Mesenteric fat pad (tissue), 1 donor: ENCODE measurements at places on chromosomes 3 and 15. TPM values are rescaled to one million over a fixed set of nuclear protein-coding genes. Genes with fewer than 3 reads are reported as not detected.

GRCh38 chr15:34993877-34994276, 5.8 kb upstream of the ZNF770 start:
- DNase-seq = no peak

DNA sequence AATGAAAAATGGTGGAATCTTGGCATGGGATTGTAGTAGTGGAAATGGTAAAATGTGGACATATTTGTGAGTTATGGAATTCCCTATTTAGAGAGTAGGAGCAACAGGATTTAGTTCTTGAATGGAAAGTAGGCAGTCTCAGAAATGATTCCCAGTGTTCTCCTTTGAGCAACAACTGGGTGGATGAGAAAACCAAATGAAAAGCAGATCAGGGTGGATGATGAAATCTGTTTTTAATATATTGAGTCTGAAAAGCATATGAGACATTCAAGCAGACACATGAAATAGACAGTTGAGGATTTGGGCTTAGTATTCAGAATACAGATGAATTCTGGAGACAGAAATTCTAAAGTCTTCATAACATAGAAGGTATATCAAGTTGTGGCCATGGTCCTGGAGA, 451.3 kb downstream of the LPP start:
- DNase-seq = no peak

- DNase-seq = no peak
These were observed 5.1 kb downstream of the RBP1 start for GRCh38 chr3:139534455-139534812.

DNA sequence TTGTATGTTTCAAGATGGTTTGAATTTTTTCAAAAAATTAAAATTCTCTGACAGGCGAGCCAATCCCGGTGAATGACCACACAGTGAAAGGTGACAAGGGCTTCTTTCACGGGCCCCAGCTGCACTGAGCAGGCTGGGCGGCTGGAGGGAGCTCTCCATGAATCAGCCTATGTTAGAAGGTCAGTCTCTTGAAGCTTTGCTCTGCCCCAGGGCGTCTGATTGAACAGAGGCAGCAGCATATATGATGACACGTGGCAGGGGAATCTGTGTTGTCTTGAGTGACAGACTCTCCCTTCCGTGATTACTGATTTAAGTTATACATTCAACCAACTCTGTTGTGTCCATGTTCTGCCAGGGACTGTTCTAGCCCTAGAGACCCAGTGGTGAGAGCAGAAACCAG, 51.5 kb downstream of the ISG20 start:
- peak; percentile 39 for DNase-seq

DNA sequence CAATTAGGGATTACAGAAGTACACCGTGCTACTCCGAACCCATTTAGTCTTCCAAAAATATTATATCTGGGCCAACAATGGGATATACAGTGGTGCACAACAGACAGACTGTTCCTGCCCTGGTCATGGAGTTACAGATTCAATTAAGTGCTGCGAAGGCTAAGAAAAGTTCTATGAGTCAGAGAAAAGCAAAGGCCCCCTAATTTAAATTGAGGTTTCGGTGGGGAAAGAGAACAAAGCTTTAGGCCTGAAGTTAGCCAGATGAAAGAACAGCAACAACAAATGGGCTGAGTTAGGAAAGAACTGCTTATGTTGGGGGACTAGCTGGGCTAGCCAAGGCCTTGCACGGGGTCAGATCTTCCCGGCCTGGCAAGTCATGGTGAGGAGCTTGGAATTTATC, 131.8 kb downstream of the MDFIC2 start:
- DNase-seq = no peak

GRCh38 chr3:107061466-107061865, 315.8 kb upstream of the CCDC54 start:
- DNase-seq = no peak

DNA sequence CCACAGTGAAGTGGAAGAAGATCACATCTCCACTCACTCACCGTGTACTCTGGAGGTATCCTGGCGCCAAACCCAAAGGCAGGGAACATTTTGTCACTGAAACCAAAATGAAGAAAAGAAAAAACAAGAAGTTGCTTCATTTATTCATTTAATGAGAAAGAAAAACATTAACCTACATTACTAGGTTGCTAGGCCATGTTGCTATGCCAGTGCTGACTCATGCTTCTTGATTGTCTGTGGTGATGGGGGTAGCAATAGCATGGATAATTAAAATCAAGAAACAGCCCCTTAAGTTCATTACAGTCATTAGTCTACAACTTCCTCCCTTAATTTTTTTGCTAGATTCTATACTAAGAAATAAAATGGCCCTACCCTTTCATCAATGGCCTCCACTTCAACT, 52.7 kb upstream of the MRPL3 start:
- no peak for DNase-seq

GRCh38 chr3:23748398-23749110, 57.2 kb upstream of the UBE2E1 start:
- DNase-seq = no peak

DNA sequence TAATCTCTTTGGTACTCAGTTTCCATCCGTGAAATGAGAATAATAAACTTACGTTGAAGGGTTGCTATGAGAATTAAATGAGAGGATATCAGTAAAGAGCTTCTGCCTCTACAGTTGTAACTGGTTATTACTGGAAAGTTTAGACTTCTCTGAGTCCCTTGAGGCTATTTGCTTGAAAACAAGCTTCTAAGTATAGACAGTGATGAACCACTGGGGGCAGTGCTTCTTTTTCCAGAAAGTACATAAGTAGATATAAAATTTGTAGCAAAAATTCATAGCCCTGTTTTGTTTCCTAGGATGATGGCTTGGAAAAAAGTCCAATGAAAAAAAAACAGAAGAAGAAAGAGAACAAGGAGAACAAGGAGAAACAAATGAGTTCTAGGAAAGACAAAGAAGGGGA, 87.1 kb downstream of the RGMA start:
- DNase-seq = no peak

DNA sequence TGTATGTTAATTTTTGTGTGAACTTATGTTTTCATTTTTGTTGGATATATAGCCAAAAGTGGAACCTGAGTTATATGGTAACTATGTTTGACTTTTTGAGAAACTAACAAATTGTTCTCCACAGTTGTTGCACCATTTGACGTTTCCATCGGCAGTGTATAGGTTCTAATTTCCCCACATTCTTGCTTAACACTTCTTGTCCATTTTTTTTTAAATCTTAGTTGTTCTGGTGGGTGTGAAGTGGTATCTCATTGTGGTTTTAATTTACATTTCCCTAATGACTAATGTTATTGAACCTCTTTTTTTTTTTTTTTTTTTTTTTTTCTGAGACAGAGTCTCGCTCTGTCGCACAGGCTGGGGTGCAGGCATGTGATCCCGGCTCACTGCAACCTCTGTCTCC, 8.0 kb downstream of the NISCH start:
- no peak for DNase-seq

GRCh38 chr3:105763659-105764036, 105.2 kb downstream of the CBLB start:
- DNase-seq = no peak

GRCh38 chr15:100338971-100339444, 2.8 kb downstream of the ADAMTS17 start:
- no peak for DNase-seq

GRCh38 chr15:39154227-39154638, 426.6 kb upstream of the THBS1 start:
- DNase-seq = no peak

GRCh38 chr15:47184003-47184907, 533.0 kb upstream of the SEMA6D start:
- no peak for DNase-seq

GRCh38 chr15:89412905-89413411, 78.3 kb upstream of the POLG start:
- DNase-seq = no peak

DNA sequence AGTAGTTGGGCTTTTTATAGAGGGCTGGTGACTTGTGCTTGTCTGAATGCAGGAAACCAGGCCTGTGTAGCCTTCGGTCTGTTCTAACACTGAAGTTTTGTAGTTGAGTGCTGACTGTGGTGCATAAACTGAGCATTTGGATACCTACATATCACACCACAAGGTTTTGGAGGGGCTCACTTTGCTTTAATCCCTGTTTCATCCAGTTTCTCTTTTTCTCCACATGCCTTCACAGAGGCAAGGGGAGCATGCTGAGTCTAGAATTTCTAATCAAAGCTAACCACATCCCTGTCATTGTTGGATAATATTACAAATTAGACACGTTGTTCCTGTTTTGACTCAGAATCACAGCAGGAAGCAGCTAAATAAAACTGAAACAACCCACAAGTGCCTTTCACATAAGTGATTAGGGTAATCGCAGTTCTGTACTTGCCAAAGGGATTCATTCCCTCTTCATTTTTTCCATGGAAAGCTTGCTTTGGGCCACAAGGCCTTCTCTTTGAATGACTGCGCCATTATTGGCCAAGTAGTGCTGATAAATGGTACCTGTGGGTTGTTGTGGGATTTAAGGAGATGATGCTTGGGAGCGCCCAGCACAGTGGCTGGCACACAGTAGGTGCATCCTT, 48.9 kb downstream of the TGFBR2 start:
- no peak for DNase-seq

DNA sequence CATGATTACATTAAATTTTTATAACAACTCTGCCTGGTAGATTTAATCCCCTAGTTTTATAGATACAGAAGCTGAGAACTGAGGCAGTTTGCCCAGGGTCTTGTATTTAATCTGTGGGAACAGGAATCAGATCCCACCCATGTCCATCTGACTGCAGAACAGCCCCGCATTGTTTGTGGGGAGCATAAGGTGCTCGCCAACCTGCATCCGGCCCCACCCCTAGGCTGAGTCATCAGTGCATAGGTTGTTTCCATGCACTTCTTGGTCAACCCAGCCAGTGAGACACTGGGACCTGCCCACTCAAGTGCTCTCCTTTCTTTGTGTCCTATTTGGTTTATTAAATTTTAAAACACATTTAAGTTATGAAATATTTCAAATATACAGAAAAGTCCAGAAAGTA, 266.2 kb downstream of the OPA1 start:
- no peak for DNase-seq

GRCh38 chr15:70093481-70094319, 4.0 kb downstream of the TLE3 start:
- DNase-seq = no peak

DNA sequence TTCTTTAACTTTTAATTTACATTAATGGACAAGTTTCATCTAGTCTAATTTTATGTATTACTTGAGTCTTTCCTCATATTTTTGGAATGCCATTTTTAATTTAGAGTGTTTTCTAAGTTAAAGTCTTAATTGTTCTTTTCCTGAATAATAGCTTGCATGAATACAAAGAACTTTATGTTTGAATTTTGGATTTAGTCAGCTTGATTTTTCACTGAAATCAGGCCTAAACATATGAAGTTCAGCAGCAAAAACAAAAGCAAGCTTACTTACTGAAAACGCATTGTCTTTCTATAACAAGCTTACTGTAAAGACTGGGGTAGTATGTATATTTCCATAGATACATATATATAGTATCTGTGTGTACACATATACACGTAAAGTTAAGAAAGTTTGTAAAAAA, 126.0 kb downstream of the ZBTB20 start:
- no peak for DNase-seq

DNA sequence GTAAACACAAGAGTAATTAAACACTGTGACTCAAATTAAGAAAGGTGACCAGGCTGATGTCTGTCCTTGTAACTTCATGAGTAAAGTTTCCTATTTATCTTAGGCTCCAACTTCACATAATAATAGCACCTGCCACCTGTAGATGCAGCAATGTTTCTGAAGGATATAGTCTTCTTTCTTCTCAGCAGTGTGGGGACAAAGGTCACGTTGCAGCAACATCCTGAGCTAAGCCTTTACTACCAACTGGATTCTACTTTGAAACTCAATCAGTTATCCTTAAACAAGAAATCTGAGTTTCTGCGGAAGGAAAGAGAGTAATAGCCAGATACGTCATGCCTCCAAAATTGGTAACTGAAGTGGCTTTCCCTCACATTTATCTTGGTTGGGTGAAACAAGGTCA, 253.1 kb downstream of the RBMS3 start:
- no peak for DNase-seq

GRCh38 chr3:133390715-133391114, 9.1 kb upstream of the BFSP2 start:
- peak; percentile 28 for DNase-seq

GRCh38 chr3:64291956-64292355, 66.7 kb upstream of the PRICKLE2 start:
- no peak for DNase-seq

DNA sequence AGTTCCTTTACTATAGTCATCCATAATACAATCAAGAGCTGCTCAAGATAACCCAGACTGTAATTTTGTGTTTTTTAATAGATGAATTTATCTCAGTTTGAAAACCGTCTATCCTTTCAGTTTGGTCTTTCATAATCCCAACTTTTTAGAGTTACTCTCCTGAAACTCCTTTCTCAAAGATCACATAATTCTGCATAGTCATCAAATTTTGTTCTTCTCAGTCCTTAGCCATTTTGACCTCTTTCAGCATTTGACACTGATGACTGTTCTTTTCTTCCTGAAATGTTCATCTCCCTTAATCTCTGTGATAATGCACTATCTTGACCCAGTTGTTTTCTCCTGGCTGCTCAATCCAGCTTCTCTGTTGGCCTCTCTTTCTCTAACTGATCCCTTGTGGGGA, 47.5 kb upstream of the RAD51 start:
- DNase-seq = no peak

GRCh38 chr15:70703096-70703878, 60.1 kb downstream of the UACA start:
- DNase-seq = no peak

DNA sequence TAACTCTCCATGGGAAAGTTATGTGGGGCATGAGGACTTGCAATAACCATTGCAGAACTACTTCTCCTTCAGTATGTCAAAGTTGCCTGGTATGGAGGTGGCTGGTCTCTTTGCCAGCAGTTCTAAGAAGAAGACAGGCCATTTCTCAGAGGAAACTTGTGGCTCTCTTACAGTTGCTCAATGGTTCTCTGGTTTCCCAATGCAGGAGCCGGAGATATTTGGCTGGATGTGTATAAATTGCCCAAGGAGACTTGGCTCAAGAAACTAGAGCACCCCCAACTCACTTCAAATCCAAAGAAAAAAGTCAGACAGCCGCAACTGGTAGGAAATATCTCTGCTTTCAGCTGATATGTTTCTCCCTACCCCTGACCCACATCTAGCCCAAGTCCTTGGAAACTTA, 24.2 kb downstream of the WDR93 start:
- no peak for DNase-seq

GRCh38 chr3:27914199-27914598, 192.1 kb upstream of the EOMES start:
- DNase-seq = no peak

The ACP3 gene
- total RNA-seq = 2.5 TPM

The PPP2R3A gene
- total RNA-seq = 7.8 TPM

The GADL1 gene
- not detected for total RNA-seq

The CCR9 gene
- total RNA-seq = not detected

The SPINK8 gene
- total RNA-seq = not detected

The PLA2G4F gene
- total RNA-seq = not detected

The STRIT1 gene
- not detected for total RNA-seq

The ROBO2 gene
- 1.8 TPM for total RNA-seq

The PPM1L gene
- total RNA-seq = 12.7 TPM

The FAM81A gene
- 0.35 TPM for total RNA-seq

The IL17RC gene
- 28.8 TPM for total RNA-seq
